ENCODE measurements at places on chromosomes 12 and 14.
A peak's percentile ranks its signal among the peaks of the same experiment; 100 is the strongest.

GRCh38 chr14:80390906-80391305 lies 179.6 kb upstream of the DIO2 start:
- DNase-seq = no peak

DNA sequence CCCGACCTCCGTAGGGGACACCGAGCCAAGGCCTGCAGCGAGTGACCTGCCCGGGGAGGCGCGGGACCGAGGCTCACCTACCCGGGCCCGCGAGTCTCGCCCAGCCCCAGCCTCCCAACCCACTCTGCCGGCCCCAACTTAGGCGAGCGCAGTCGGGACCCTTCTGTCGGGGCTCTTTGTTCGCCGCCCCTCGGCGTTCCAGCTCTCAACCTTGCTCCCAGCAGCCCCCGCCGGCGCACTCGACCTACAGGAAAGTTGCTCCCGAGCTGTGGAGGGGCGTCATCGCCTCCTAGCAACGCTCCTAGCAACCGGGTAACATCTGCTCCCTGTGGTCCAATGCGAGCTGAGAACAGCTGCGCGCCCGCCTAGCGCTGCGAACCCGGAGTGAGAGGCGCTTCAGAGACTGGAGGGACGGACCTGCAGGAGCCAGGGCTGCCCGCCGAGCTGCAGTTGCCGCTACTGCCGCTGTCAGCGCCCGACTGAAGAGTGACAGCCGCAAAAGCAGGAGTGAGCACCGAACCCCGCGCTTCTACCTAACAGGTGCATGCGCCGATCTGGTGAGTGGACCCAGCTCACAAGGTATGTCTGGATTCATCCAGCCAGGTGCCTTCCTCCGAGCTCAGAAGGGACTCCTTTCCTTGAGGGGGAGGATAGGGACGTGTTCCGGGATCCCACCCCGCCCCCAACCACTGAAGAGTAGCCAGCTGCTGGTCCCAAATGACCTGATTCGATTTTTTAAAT lies 355.0 kb downstream of the SNAPC1 start:
- DNase-seq = peak; percentile 47

DNA sequence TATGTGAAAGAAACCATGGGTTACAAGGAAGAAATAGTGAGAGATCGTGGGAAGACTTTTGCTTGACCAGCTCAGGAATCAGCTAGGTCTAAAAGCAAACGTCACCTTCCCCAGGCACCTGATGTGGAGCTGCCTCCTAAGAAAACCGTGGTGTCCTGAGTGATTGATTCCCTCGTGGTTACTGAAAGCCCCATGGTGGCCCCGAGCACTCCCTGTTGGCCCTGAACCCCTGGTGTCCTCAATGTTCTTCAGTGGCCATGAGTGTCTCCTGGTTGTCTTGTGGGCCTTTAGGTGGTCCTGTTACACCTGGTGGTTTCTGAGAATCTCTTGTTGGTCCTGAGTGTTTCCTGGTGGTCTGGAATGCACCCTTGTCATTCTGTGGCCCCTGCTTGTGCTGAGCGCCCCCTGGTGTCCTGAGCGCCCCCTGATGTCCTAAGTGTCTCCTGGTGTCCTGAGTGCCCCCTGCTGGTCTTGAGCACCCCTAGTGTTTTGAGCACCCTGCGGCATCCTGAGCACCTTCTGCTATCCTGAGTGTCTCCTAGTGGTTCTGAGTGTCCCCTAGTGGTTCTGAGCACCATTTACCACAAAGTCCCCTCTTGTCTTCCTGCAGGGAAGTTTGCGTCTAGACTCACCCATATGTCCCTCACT lies 518.7 kb downstream of the TMEM121 start:
- DNase-seq = peak; percentile 89

DNA sequence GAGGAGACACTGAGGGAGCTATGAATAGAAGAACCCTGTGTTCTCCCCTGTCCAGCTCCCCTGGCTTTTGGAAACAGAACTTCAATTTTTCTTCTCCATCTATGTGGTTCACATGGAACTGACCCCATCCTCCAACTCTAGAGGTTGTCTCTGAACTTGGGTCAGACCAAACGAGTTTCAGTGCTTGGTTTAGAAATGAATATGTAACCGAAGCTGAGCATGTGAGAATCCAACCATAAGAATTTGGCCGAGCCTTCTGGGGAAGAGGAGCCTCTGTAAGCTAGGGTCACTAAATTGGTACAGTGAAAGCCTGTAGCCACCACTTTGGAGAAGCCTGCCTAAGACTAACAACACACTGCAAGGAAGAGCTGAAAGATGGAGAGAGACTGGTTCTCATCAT lies 464.4 kb downstream of the ZFP36L1 start:
- no peak for DNase-seq

DNA sequence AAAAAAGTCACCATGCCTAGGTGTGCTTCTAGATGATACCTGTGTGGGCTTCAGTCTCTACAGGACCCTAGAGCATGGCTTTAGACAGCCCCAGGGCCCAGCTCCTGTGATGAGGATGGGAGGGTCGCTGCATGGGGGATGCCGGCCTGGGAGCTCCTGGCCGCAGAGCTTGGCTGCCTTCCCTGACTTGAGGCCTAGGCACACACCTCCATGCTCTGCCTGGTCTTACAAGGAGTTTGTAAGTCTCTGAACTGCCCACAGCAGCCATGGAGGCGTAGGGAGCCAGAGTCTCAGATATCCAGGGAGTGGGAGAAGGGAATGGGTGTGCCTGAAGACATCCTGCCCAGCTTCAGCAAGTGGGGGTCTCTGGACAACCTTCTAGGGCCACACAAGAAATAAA lies 149.5 kb upstream of the MYL2 start:
- no peak for DNase-seq

GRCh38 chr12:108972358-108972757 lies 48.5 kb downstream of the SVOP start:
- DNase-seq = no peak

DNA sequence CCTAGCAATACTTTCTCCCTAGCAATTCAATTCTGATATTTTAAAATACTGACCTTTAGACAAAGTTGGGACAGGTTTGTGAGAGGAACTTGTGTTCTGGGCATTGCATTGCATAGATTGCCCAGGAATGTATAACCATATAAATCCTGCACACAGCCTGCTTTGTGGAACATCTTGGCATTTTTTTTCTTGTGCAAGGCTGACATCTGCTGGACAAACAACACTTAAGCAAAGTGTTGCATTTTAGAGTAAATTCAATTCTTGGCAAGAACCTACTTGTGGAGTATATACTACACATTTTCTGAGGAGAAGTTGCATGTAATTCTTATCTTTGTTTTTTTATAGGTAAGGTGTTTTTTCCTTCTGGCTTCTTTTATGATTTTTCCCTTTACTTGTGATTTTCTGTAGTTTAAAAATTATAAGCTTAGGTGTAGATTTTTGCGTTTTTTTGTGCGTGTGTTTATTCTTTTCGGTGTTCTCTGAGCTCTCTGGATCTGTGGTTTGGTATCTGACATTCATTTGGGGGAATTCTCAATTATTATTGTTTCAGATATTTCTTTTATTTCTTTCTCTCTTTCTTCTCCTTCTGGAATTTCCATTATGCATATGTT lies 26.4 kb downstream of the TESPA1 start:
- DNase-seq = peak; percentile 65

DNA sequence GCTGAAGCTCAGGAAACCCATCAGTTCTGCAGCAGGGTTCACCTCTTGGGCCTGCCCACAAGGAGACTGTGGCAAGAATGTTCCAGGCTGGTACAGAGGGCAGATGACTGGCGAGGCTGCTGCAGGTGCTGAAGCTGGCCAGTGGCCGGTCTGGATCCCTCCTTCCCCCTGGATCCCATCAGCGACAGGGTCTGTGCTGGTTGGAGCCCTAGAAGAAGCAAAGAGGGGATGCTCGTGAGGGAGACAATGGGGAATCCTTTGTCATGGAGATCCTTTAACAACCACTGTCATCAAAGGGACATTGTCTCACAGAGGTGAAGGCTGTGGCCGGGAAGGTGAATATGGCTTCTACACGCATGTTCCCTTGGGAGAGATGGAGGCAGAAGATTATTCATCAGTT lies 211.4 kb upstream of the TMEM132C start:
- no peak for DNase-seq

DNA sequence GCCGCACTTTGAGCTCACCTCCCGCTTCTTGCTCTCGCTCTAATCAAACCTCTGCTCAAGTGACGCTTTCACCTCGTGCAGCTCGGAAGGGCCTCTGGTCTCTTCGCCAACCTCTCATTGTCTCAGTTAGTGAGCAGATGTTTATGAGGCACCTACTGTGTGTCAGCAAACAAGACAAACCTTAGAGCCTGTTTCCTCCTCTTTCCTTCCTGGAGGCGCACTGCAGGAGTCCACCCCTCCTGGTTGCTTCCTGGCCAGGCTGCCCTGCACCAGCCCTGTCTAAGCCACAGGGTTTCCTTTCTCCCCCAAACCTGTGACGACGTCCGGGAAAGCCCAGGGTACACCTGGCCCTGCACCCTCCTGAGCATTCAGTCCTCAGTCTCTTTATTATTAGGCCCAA lies 84.2 kb downstream of the PHETA1 start:
- DNase-seq = no peak

DNA sequence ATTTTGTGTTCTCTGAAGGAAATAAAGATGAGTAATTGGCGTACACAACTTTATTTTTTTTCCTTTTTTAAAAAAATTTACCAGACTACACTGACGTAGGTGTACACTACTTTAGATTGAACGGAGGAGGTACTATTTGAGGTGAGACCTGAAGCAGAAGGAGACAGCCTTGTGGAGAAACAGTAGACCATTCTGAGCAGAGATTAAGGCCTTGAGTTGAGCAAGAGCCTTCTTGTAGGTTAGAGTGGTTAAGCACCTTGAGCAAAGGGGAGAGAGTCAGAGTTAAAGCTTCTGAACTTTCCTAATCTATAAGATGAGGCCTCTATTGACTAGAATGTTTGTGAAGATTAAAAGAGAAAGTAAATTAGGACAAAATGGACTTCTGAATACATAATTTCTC lies 2.5 kb downstream of the LEMD3 start:
- DNase-seq = no peak

GRCh38 chr14:24708684-24709083 lies 74.7 kb upstream of the GZMB start:
- DNase-seq = no peak

DNA sequence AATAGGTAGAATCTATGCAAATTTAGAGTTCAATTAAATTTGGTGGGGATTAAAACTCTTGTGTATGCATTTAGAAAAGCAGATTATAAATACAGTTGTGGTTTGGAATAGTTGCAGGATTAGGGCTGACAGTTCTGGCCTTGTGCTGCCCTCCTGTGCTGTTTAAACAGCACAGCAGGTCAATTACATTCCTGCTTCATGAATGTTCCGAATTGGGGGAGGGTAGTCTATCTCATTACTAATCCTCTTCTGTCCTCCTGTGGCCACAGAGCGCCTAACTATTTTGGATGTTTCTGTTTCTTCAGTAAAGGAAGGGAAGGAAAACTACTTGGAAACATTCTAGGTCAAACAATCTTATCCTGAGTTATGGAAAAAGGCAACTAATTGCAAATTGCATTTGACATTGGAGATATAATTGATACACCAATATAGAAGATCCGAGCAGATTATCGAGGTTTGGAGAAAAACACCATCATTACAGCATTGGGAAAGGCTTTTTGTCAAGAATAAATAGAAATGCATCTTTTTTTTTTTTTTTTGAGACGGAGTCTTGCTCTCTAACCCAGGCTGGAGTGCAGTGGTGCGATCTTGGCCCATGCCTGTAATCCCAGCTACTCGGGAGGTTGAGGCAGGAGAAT lies 8.7 kb upstream of the GPR19 start:
- DNase-seq = peak; percentile 46

GRCh38 chr12:79687711-79688260 lies 3.0 kb downstream of the PAWR start:
- DNase-seq = no peak

DNA sequence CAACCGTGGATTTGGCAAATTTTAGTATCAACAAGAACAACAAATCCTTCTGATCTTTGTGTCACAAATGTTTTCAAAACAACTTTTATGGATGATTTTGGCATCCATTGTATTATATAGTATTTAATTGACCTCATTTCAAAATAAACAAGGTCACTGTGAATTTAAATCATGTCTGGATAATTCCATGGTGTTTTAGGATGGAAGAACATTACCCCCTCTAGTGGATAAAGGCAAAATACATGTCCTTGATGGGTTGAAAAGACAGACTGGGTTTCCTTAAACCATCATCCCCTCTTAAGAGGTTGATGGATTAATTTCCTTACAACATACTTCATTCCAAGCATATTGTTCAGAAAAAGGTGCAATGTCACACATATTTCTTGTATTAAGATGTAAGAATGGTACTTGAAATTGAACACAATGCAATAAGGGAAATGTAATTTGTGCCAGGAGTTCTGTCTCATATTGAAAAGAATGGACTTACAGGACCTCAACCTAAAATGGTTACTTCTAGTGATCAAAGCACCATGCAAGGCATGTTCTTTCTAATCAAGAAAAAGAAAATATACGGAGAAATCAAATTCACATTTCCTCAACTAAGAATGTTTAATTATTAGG lies 352.0 kb downstream of the BCAT1 start:
- DNase-seq = peak; percentile 25

DNA sequence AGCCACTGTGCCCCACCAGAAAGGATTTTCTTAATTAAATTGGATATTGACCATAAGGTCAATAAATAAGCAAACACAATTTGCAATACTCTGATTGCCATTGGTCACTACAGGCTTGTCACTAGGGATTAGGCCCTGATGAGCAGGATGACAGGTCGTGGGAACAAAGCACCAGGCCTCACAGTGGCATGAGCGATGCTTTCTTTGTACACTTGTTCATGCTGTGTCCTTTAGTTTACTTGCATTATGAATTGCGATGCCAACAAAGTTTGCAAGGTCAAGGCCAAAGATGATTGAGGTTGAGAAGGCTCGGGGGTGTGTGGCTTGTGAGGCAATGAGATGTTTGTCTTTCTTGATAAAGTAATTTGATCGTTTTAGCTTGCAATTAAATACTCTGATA lies 136.0 kb downstream of the TTC8 start:
- DNase-seq = no peak

GRCh38 chr12:23186950-23187349 lies 562.0 kb downstream of the ETNK1 start:
- no peak for DNase-seq

GRCh38 chr14:62655166-62655565 lies 390.1 kb downstream of the KCNH5 start:
- no peak for DNase-seq

DNA sequence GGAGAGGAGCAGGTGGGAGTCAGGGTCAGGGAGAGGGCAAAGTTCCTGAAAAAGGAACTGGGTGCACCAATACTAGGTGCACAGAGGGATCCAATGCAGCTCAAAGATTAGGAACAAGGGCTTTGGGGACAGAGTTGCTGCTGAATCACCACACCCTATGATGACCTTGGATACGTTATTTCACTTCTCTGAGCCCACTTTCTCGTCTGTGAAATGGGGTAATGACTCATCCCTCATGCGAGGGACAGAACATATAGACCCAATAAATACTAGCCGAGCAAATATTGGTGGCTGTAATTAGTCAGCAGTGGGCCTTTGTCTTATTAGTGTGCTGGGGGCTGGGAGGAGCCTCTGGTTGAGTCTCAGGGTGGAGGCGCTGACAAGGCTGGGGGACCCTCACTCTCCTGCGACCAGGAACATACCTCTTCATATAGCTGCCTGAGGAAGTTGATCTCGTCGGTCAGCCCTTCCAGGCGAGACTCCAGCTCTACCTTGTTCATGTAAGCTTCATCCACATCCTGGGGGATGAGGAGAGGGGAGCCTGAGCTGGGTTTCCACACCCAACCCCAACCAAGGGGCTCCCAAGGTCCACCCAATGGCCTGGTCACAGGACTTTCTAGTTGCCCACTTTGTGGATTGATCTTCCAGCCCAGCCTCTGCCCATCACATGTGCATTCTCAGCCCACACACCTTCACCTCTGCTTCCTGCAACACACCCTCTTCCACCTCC lies 4.5 kb downstream of the KRT8 start:
- no peak for DNase-seq

GRCh38 chr14:105358140-105358846 lies 40.0 kb upstream of the TEX22 start:
- no peak for DNase-seq

- DNase-seq = no peak
Measured at GRCh38 chr12:94116191-94116590, 32.2 kb upstream of the PLXNC1 start.

All from activated CD4-positive, alpha-beta T cell treated with anti-CD3 and anti-CD28 coated beads, Interleukin-2, Interleukin-4, amounts not matched to agents 100 ng/mL and 50 ng/mL, durations not matched to agents 16 hours and 8 hours (primary cell).